ENCODE measurements at places on chromosomes 16 and 17.
A peak's percentile ranks its signal among the peaks of the same experiment; 100 is the strongest.

GRCh38 chr16:74867281-74867849, 92.7 kb upstream of the FA2H start:
- DNase-seq, result no peak

DNA sequence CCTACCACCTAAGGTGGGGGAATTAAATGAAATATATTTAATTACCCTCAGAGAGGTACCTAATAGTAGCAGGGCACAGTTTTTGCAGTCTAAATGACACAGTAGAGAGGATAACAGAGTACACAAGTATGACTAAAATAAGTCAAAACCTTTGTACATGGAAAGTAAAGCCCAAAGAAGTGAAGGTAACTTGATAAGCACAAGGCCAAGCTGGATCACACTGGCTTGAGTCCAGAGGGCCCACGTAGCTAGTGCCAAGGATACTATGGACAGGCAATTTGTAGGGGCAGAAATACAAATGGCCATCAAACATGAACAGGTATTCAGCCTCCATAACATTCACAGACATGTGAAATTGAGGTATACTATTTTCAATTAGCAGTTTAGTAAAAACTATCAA, 7.6 kb downstream of the MYO18A start:
- no peak for DNase-seq

DNA sequence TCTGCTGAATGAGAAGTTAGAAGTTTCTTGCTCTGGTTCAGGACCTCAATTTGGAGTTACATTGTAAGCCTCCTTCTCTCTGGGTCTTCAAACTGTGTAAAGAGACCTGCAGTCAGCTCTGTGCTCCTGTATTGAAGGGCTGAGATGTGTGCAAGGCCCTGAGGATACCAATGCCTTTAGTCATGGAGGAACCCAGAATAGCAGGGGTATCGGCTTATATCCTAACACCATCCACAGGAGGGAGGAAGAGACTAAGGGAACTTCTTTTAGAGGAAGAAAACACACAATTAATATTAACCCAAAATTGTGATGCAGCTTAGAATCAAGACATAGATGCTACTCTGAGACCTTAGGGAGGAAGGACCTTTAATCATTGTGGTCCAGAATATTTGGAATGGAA, 36.5 kb downstream of the GLP2R start:
- no peak for DNase-seq

DNA sequence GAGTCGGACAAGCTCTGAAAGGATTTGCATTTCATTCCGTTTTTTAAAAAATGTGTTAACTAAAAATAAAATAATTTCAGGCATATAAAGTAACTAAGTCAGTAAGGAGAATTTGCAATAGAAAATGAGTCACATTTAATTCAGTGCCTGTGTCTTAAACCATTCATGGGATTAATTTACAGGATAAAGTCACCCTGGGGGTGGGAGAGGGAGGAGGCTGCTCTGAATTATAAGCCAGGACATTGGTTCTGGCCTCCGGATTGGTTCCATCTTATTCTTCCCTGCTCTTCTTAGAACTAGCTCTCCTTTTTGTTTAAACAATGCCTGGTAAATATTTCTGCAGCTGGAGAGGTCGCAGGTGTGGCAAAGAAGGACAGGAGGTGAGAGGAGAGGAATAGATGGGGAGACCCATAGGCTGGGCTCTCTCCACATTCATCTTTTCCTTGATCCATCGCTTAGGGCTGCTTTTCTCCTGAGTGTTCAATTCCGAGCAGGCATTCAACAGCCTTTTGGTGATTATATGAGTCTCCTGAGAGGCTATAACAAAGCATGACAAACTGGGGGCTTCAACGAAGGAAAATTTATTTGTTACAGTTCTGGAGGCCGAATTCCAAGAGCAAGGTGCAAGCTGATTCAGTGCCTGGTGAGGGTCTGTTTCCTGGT, 319.2 kb downstream of the PHKB start:
- no peak for DNase-seq

DNA sequence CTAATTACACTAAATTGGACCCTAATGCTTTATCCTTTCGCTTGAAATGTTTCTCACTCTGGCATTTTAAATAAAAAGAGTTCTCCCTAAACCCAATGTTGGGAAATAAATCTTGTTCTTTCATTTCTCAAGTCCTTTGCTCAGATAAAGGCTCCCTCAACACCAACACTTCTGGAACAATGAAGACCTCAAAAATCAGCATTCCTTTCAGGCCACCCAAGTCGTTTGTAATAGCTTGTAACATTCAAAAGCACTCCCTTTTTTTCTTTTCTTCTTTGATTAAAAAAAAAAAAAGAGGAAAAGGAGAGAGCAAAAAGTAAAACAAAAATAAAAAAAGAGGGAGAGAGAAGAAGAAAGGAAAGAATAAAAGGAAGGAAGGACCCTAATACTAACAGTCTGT, 23.3 kb upstream of the FOXJ1 start:
- no peak for DNase-seq

DNA sequence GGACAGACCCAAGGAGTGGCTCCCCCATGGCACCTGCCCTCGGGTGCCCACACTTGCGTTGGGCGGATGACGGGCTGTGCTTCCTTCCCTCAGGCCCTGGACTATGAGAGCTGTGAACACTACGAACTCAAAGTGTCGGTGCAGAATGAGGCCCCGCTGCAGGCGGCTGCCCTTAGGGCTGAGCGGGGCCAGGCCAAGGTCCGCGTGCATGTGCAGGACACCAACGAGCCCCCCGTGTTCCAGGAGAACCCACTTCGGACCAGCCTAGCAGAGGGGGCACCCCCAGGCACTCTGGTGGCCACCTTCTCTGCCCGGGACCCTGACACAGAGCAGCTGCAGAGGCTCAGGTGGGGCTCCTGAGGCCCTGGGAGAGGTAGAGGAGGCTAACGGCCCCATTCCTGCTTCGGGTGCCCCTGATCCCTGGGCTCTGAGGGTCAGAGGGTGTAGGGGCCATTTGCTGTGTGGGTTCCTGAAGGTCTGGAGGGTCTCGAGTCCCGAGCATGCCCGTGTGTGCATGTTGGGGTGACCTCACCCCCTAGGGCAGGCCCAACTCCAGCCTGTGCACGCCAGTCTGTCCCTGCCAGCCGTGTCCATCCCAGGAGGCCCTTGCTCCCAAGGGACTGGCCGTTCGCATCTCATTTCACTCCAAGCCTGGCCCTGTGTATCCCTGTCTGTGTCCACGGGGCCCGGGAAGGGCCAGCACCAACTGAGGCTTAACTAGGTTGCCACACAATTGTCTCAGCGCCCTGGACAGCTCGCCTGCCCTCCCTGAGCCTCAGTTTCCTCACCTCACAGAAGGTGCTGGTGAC, 10.0 kb downstream of the SLC22A31 start:
- DNase-seq, result no peak

- DNase-seq, result no peak
Measured at GRCh38 chr16:24101431-24101830, 154.7 kb upstream of the CACNG3 start.

DNA sequence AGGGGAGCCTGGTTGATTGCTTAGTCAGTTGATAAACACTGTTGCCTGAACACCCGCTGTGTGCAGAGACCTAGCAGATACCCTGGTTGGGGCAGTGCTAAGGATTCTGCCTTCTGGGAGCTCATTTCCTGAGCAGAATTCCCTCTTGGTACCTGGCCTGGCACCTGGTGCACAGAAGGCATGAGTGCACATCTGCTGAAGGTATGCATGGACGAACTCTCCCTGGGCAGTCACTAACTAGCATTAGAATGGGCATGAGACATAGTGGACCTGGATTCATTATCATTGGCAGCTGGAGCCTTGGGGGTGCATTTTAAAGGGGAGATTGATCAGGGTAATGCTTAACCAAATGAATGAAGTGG, 13.1 kb downstream of the ADCY7 start:
- no peak for DNase-seq

DNA sequence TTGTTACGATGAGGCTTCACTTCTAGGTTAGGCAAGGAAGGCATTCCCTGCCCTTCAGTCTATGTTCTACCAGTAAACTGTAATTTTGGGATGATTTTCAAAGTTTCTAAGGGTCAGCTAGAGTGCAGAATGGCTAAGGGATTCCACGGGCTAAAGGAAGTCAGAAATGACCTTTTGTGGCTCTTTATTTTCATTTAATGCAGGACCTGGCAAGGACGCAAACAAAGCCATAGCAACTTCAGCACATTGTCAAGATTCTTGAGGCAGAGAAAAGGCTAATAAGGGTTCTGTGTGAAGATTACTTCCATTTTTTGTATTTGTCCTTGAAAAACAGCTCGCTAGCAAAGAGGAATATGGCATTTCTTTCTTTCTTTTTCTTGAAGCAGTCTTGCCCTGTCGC, 76.6 kb downstream of the STX8 start:
- DNase-seq, result no peak

GRCh38 chr17:79944821-79945391, 90.8 kb downstream of the TBC1D16 start:
- DNase-seq, result no peak

DNA sequence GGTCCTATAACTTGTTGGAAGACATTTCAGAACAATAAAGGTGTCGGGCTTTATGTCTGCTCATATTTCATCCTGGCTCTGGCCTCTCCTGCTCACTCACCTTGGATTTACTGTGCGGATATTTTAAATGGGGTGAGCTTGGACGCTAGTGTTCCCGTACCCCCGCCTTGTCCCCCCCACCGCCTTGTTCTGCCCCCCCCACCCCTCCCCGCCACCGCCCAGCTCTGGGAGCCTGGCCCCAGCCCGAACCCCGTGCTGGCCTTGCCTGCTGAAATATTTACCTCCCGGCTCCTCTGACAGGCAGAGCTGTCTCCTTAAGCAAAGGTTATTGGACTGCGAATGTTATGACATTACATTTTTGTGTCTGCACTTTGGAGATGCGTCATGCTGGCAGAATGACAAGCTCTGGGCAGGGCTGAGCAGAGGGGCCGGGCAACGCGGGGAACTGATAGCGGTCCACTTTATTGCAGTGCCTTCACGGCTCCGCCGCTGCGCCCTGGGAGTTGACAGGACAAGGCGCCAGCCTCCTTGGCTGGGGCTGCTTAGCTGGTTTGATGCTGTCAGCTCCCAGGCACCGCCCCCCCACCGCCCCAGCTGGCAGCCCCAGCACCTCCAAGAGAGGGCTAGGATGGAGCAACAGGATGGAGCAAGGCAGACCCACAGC, 222.5 kb upstream of the GSE1 start:
- DNase-seq, result peak; percentile 50

- no peak for DNase-seq
Measured at GRCh38 chr17:42365136-42365535, 23.1 kb downstream of the STAT3 start.

Measured in fibroblast of skin of left biceps (primary cell).